Stimulated activated CD8-positive, alpha-beta memory T cell treated with anti-CD3 and anti-CD28 coated beads, Interleukin-7, amount 100 ng/mL, for 1 hour (primary cell): ENCODE measurements at places on chromosomes 2 and 18.

GRCh38 chr18:34817636-34818035 lies 107.5 kb downstream of the DTNA start:
- no peak for DNase-seq

DNA sequence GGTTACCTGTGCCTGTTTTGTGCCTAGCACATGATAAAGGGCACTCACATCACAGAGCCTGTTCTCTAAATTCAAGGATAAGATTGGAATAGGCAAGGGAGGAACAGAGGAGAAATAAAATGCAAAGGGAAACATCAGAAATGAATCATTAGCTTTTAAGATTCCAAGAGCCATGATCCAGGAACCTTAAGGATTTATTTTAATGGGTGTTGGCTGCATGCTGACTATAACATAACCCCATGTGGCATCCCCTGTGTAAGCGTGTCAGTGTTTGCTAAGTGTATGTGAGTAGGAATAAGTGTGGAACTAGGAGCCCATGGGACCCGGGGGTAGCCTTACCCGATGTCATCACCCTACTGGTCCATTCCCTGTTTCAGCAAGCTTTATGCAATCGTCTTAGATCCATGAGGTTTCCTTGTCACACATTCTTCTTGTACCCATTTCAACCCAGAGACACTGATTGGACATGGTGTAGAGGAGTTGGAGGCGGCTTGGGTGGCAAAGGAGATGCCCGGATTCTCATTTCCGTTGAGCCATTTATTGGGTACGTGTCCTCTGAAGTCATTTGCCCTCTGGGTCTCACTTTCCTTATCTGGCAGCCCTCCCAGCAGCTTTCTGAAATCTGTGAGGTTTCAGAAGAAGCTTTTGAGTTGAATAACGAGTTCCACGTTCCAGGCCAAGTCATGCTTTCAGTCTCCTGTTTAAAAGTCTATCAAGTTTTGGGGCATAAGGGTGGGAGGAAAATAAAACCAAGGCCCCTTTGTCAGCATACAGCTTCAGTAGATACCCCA lies 117.0 kb downstream of the MGAT5 start:
- no peak for DNase-seq

DNA sequence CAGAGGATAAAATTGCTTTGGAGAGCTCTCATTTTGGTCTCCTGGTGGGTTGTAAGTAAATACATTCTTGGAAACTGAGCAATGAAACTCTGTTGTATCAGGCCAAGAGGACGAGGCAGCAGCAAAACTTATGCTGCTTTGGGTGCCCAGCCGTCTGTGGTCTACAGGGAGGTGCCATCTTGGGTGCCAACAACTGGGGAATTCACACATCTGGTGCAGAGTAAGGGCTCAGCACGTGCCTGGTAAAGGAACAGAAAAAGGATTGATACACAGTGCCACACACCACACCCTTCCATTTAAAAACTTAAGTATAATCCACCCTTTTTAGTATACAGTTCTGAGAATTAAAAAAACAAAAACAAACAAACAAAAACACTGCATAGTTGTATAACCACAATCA lies 221.9 kb downstream of the TSN start:
- DNase-seq = no peak

DNA sequence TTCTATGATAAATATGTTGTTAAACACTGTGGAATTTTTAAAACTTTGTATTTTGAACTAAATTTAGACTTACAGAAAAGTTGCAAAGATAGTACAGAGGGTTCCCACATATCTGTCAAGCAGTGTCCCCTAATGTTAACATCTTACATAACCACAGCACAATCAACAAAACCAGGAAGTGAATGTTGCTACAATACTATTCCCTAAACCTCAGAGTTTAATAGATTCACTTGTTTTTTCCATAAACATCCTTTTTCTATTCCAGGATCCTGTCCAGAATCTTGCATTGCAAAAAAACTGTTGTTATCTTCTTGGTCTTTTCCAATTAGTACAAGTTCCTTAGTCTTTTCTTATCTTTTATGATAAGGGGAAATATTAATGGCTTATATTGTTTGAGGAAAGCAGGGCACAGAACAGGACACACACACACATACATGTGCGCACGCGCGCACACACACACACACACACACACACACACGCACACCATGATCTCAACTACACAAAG lies 251.1 kb upstream of the TRIB2 start:
- DNase-seq = no peak

DNA sequence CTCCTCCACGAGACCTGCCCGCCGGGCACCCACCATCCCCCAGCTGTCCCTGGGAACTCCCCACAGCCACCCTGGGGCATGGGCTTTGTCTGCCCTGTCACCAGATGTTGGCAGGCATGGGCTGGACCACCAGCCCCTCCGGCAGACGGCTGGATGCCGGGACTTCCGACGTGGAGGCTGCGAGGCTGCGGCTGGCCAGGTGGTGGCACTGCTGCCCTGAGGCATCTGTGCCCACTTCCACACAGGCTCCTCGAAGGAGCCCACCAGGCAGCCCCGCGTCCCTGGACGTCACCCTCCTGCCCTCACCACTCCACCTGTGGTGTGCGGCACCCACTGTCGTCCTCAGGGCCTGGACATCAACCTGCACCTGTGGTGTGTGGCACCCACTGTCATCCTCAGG lies 319.9 kb upstream of the SALL3 start:
- no peak for DNase-seq

GRCh38 chr2:157492189-157492773 lies 48.4 kb upstream of the CYTIP start:
- peak; percentile 45 for DNase-seq

- no peak for DNase-seq
Observed at GRCh38 chr2:152587187-152587947, 129.9 kb downstream of the PRPF40A start.
